CD4-positive, alpha-beta T cell treated with Interleukin-2 at 100 ng/mL for 4 hours (primary cell): ENCODE measurements at places on chromosomes 13 and 19.

DNA sequence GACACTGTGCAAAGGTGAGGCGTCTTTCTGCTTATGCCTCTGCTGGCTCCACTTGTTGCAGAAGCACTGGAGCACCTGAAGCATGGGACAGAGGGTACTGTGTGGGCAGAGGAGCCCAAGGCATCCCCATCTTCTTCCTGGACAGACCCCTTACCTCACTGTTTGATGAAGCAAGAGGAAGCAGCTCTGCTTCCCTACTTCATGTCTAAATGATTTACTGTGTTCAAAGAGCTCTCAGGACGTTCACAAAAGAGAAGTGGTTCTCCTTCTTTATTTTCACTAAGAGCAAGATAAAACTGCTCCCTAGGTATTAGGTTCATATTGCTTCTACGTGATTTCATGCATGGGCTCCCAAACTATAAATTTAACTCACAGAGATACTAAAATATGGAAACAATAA lies 1635.4 kb upstream of the SLC10A2 start:
- no peak for DNase-seq

- DNase-seq, result no peak
These were observed 118.2 kb downstream of the SIPA1L3 start for GRCh38 chr19:38024992-38025908.

DNA sequence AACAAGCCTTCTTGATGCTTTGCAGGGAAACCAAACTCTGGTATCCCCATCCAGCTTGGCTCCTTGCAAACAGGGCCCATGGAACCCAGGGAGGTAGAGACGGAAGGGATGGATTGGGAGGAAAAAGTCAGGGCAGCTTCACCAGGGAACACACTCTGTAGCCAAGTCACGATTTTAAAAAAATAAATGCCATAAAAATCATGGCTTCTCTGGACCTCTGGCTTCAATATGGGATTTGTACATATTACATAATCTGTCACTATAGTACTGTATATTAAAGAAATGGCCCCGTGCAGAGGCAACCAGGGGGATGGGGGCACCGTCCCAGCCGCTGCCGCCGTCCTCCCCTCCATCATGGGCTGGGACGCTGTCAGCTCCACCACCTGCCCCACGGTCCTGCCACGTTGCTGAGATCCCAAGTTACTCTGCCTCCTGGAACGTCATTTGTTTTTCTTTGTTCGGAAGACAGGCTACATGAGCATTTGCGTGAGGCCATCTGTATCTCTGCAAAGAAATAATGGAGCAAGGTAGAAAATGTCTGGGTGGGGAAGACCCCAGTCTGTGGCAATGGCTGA lies 313.3 kb downstream of the ZNF536 start:
- DNase-seq, result no peak

- no peak for DNase-seq
These were observed 52.6 kb downstream of the RASA3 start for GRCh38 chr13:114079601-114080536.
